Stimulated activated CD4-positive, alpha-beta T cell treated with anti-CD3 and anti-CD28 coated beads, TNF-alpha, amount 100 ng/mL, for 48 hours (primary cell): ENCODE measurements at places on chromosomes 12 and 14.

DNA sequence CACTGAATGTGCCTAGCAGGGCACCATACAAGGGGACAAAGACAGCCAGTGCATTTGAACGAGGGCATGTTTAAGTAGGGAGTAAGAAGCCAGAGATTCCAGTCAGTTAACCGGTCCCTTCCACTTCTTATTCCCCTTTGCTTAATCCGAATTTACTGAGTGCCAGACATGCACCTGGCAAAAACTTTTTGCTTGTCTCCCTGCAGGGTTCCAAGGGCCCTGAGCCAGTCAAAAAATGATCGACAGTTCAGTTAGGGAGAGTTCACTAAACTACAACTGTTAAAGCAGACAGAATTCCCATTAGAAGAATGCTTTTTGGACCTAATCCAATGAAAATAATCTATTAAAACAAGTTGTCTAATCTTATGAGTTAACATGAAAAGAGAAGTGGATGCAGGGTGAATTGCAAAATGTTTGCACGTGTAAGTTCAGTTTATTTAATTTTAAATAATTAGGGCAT lies 193.8 kb downstream of the TMTC2 start:
- DNase-seq: no peak

DNA sequence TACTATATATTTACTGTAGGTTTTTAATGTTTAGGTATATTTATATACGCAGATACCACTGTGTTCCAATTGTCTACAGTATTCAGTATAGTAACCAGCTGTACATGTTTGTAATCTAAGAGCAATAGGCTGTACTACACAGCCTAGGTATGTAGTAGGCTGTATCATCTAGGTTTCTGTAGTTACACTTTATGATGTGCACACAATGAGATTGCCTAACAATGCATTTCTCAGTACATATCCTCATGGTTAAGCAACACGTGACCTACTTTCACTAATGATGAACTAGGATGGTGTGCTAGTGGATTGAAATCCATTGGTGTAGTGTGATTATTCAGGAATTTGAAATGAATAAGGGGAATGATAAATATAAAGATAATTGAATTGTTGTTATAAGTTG lies 77.7 kb downstream of the ETNK1 start:
- DNase-seq: no peak

- DNase-seq: no peak
Observed at GRCh38 chr14:84750763-84751554, 779.0 kb upstream of the FLRT2 start.

GRCh38 chr12:32895688-32896431 lies 717 bp downstream of the PKP2 start:
- no peak for DNase-seq

- DNase-seq: no peak
Observed at GRCh38 chr14:100691395-100692056, 35.2 kb upstream of the DLK1 start.

- DNase-seq: no peak
Observed at GRCh38 chr14:33186656-33187055, 248.0 kb downstream of the NPAS3 start.

GRCh38 chr14:98580131-98580678 lies 691.8 kb downstream of the BCL11B start:
- DNase-seq: peak; percentile 2

- DNase-seq: no peak
Observed at GRCh38 chr12:115801871-115802270, 475.6 kb downstream of the MED13L start.

GRCh38 chr12:39587225-39587624 lies 32.4 kb downstream of the ABCD2 start:
- no peak for DNase-seq

GRCh38 chr12:101599311-101599710 lies 4.5 kb downstream of the MYBPC1 start:
- DNase-seq: no peak

DNA sequence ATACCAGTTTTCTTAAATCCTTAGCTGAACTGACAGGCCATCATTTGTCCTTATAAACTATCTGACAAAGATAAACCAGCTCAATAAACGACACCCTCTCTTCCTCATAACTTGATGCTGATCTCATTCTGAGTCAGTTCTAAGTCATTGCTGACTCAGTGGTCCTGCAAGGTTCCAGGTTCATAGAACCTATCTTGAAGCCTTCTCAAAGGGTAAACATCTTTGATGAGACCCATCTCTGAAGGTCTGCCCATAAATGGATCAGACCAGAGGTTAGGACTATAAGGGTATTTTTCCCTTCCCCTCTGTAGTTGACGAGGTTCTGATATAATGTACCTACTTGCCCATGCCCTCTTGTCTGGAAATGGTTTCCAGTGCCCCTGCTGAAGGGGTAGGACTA lies 11.9 kb downstream of the NAA25 start:
- DNase-seq: no peak
